ENCODE measurements at places on chromosomes 7 and 10.

DNA sequence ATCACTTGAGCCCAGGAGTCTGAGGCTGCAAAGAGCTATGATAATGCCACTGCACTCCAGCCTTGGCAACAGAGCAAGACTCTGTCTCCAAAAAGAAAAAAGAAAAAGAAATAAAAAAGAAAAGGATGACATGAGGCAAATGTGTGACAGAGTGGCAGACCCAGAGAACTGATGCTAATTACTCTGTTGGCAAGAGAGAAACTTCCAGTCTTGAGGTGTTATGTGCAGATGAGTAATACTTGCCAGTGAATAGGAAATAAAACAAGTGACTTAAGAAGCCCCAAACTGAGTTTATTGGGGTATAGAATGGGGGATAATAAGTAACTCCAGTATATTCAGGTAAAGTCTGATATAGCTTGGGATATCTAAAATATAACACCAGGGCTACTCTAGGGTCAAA is 9.5 kb upstream of the ANXA7 start:
- DNase-seq = no peak

DNA sequence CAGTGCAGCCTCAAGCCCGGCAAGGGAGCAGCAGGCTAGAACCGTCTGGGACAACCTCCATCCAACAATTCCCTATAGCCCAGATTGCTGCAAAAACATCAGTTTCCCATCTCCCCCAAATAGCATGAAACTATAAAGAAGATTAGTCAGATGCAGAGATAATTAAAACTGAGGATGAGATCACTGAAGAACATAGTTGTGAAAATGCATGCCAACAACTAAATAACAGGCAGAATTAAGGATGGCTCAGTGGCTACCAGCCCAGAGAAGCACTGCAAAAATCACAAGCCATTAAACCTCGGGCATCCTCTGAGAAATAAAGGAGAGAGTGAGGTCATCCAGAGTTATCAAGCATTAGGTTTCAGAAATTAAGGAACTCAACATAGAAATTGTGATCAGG is 427.1 kb downstream of the TNS3 start:
- DNase-seq = peak; percentile 49

DNA sequence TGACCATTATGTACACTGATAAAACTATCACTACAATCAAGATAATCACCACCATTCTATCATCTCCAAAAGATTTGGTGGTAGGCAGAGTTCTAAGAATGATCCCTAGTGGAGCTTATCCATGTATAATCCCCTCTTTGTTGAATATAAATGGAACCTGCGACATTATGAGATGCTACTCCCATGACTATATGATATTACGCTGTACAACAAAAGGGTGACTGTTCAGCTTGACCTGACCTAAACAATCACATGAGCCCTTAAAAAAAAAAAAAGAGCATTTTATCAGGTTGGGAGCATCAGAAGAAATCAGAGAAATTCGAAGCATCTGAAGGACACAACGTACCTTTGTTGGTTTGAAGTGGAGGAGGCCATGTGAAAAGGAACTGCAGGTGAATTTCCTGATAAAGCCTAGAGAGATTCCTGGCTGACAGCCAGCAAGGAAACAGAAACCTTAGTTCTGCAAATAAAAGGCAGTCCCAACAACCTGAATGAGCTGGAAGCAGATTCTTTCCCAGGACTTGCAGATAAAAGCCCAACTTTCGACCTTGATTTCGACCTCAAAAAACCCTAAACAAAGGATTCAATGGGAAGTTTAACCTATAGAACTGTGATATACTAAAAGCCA is 270.7 kb downstream of the ADRA2A start:
- no peak for DNase-seq

DNA sequence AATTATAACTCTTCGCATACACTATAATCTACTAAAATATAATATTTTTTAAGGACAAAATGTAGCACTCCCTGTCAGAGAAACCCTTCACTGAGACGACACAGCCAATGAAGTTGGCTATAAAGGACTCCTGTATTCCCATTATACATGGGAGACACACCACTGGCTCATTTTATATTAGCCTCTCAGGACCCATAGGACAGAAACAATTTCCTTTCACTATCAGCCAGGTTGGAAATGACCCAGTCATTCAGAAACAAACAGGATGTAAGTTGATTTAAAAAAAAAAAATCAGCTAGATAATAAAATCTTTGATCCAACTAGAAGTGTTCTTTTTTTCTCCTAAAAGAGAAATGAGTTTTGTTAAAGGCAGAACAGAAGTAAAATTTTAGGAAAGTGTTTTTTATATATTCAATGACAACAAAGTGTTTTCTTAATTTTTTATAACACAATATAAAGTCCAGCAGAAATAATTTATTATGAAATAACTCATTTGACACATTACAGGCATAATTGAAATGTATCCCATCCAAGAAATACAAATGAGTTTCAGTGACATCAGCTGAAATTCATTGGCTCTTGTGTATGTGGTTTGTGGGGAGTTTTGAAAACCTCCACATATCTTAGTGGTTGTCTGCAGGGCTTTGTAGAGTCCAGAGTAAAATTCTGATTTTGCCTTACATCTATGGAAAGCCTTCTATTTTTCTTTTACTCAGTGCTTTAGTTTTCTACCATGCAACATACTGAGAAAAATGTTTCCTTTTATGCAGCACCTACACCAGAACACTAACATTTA is 64.1 kb downstream of the CTTNBP2 start:
- no peak for DNase-seq

DNA sequence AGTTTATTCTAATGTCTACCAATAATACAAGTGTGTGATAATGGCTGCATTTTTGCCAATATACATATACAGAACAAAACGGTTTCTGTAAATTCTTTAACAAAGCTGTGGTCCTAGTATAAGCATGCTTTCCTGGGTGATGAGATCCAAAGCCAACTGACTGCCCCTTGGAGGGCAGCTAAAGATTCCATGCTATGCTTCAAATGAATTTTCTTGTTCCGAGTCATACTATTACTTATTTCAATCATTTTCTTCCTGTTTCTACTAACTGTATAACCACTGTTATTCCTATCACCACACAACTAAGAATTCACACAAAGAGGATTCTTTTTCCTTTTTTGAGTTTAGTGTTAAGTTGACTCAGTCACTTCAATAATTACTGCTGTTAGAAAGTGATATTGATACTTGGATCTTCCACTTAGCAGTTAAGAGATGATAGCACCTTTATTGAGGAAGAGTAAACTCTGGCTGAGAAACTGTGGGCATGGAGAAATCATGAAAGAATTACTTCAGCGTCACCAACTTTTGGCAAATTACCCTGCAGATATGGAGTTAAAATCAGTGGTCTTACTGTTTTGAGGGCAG is 197.5 kb downstream of the ARL4A start:
- peak; percentile 59 for DNase-seq

- no peak for DNase-seq
Observed at GRCh38 chr7:8125680-8126444, 136.1 kb downstream of the ICA1 start.

- no peak for DNase-seq
Observed at GRCh38 chr10:80474597-80474910, 20.4 kb downstream of the TSPAN14 start.

GRCh38 chr10:97140049-97140846 is 45.5 kb downstream of the SLIT1 start:
- DNase-seq = no peak

GRCh38 chr7:37435156-37435855 is 13.4 kb downstream of the ELMO1 start:
- no peak for DNase-seq

DNA sequence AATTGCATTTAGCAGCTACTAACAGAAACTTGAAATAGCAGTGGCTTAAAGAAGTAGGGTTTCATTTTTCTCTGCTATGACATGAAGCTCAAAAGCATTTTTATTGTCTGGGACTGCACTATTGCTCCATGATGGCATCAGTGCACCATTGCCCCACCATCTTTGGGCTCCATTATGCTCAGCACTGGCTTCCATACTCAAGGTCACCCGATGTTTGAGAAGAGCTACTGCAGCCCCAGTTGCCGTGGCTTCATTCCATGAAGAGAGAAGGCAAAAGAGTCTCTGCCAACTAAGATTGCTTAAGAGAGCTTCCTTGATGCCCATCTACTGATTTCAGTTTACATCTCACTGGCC is 192.2 kb upstream of the LRGUK start:
- DNase-seq = no peak

DNA sequence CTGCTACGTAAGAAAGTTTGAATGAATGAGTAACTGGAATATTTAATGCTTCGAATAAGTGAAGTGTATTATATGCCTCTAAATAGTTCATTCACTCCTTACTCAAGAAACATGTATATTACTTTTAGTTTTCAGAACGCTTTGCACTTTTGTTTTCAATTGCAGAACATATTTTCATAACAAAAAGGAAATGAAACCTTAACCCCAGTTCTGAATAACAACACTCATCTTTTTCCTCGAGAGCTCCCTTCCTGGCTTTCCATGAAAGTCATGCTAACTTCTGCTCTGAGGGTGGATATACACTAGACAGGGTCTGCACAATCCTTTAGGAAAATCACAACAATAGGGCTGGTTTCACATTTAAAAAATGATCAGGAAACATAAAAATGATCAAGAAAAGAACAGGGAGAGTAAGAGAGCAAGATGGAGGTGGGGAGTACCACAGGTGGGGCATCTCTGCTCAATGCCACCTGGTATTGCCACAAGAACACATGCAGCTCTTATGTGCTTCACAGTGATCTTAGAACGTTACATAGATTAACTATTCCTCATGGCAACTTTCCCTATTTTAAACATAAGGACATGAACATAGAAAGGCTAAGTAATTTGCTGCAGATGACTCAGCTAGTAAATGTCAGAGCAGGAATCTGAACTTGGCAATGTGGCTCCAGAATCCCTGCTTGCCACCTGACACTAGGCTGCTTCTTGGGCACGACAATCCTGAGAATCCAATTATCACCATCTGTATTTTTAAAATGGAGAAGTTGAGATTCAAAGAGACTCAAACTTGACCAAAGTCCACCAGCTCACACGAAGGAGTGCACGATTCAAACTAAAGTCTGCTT is 219.5 kb upstream of the AOAH start:
- no peak for DNase-seq

GRCh38 chr7:102454468-102454867 is 10.2 kb downstream of the ALKBH4 start:
- no peak for DNase-seq

GRCh38 chr10:88849234-88849633 is 2.4 kb downstream of the ANKRD22 start:
- DNase-seq = peak; percentile 22

DNA sequence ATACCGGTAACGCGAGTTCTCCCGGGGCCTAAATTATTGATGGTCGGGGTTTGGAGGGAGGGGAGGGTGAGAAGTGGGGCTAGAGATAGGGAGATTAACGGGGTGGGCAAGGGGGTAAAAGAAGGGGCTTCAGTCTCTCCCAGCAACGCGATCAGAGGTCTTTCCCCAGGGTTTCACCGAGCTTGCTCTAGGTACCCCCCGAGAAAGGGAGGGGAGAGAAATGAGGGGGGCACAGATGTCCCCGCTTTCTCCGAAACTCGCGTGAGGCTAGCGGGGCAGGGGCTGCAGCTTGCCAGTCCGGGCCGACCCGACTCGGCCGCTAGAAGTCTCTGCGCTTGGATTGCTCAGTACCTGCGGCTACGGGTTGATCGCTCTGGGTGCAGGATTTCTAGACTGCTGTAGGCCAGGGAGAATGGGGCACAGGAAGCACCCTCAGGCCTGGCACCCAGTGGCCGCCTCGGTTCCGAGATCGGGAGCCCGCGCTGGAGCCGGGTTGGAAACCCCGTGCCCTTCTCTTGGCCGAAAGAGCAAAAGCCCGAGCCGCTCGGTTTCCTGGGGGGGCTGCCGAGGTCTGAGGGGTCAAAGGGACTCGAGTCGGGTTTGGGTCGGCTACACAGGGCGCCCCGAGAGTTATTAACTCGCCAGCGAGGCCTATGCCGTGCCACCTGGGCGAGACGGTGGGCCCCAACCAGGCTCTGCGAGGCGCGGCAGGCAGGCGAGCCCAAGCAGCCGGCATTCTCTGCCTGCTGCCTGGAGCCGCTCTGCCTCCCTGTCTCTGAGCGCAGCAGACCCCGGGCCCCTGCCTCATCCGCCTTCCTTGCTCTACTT is 3.1 kb downstream of the PAX2 start:
- DNase-seq = no peak

- DNase-seq = no peak
Observed at GRCh38 chr7:54846273-54846672, 87.3 kb upstream of the SEC61G start.

DNA sequence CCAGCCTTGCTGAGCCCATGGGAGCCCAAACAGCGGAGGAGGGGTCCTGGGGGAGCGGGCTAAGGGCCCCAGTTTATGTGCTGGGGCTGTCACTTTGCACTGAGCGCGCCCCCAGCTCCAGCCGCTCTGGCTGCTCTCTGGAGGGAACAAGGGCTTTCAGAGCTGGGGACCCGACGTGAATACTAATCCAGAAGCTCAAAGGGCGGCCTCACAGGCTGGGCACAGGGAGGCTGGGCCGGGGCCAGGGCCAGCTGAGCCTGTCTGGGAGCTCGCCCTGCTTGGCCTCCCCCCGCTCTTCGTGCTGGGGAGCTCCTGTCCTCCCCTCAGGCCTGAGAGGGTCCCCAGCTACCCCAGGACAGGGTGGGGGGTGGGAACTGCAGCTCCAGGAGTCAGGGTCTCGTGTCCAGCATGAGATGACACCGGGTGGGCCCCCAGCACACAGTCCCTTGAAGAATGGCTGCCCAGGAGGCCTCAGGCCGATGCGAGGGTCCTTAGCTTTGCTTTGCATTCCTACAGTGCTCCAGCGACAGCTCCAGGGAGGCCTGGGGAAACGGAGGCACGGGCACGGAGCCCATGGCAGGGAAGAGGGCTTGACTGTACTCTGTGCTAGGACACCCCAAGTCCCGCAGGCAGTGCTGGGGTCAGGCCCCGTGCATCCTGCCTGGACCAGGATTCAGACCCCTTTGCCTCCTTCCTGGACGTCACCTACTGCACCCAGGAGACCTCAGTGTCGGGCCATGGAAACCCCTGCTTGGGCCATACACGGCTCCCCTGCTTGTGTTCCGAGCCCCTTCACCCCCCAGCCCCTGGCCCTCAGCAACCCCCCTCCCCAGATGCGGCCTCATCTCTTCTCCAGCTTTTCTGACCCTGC is 5.8 kb upstream of the AMZ1 start:
- DNase-seq = no peak

DNA sequence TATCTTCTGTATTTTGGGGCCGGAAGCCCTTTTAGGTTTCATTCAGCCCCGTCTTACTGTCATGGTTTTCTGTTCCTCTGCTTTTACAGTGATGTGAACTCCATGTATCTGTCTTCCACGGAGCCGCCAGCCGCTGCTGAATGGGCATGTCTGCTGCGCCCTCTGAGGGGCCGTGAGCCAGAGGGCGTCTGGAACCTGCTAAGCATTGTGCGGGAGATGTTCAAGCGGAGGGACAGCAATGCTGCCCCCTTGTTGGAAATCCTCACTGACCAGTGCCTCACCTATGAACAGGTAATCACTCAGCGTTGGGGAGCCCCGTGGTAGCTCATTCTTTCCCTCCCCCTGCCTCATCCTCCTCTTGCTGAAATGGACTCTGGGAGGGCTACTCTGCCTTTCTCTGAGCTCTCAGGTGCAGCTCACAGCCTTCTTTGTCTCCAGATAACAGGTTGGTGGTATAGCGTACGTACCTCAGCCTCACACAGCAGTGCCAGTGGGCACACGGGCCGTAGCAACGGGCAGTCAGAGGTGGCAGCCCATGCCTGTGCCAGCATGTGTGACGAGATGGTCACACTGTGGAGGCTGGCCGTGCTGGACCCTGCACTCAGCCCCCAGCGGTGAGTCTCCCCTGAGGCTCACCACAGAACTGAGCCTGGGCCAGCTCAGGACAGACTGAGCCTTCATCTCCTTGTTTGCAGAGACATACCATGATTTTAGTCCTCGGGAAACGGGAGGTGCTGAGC is 5.7 kb downstream of the ZSWIM8 start:
- no peak for DNase-seq
